Suppressor macrophage treated with lipopolysaccharide for 1 hour (primary cell): ENCODE measurements at places on chromosomes 7 and 10.
A peak's percentile ranks its signal among the peaks of the same experiment; 100 is the strongest.

GRCh38 chr7:139829775-139830117 is 682 bp downstream of the TBXAS1 start:
- DNase-seq: peak; percentile 41

DNA sequence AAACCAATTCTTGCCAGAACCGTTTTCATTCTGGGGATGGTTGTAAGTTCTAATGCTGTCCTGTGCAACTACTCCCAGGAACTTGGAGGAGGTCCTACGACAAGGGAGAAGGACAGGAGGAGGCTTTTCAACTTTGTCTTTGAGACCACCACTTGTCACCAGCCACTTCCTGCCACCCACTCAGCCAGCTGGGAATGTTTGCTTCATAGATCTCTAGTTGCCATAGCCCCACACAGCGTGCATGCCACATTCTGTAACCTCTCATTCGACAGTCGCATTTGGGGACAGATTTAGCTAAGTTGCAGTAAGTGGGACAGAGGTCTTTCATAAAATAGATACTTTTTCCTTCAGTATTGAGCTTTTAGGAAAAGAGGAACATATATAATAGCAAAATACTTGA is 78.0 kb downstream of the TAF3 start:
- DNase-seq: no peak

DNA sequence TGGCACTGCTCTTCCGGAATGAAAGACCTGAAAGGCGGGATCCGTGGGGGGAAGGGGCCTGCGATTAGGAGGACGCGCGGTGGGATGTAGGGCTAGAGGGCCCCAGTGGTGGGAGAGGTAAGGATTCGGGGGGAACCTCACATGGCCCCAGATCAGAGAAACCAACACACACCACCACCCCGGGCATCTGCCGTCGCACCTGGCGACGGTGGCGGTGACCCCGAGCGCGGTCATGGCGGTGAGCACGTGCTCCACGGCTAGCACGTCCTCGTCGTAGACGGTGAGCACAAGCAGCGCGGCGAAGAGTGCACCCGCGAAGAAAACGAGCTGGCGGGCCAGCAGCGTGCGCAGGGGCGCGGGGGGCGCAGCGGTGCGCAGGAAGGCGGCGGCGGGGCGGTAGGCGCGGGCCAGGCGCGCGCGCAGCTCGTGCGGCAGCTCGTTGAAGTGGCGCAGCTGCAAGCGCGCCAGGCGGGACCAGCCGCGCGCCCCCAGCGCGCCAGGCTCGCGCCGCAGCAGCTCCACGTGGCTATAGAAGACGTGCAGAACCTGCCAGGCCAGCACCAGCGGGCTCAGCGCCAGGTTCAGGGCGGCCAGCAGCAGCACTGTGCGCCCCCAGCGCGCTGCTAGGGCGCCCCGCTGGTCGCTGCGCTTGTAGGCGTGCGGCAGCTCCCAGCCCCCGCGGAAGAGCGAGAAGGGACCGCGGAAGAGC is 5.7 kb downstream of the ATG9B start:
- DNase-seq: peak; percentile 39

GRCh38 chr7:16951483-16952080 is 69.8 kb upstream of the AGR3 start:
- no peak for DNase-seq

DNA sequence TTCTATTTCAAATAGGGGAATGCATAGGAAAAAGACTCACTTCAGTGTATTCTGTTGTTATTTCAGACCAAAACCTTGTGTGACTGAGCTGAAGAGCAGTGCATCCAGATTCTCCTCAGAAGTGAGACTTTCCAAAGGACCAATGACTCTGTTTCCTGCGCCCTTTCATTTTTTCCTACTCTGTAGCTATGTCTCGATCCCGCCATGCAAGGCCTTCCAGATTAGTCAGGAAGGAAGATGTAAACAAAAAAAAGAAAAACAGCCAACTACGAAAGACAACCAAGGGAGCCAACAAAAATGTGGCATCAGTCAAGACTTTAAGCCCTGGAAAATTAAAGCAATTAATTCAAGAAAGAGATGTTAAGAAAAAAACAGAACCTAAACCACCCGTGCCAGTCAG is 12.0 kb downstream of the TET1 start:
- no peak for DNase-seq

GRCh38 chr10:131979821-131980270 is 1.9 kb downstream of the BNIP3 start:
- DNase-seq: peak; percentile 36

DNA sequence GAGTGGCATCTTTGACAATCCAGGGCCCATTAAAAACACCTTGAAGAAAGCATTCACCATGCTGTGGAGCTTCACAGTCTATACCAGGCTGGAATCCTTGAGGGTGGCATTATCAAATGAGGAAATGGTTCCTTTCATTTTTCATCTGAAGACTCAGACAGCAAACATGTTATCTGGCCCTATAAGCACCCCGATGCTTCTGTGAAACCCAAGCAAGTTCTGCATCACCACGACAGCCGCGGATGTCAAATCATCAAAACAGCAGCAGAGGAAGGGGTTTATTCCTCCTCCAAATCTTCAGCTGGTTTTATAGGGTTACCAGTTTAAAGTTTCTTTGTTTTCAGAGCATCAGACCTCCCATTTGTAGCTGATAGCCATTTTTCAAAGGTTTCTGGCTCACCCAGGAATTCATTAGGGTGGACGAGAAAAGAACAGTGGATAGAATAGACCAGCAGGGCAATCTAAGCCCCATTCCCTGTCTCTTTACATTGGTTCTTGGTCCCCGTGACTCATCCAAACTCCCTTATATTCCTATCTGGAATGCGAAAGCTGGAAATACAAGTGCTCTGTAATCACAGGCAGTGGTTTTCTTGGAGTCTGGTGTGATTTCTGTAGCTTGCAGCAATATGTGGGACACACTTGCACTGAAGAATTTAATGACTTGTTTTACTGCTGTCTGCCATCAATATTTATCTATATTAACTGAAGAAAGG is 217.9 kb downstream of the SKAP2 start:
- DNase-seq: no peak

DNA sequence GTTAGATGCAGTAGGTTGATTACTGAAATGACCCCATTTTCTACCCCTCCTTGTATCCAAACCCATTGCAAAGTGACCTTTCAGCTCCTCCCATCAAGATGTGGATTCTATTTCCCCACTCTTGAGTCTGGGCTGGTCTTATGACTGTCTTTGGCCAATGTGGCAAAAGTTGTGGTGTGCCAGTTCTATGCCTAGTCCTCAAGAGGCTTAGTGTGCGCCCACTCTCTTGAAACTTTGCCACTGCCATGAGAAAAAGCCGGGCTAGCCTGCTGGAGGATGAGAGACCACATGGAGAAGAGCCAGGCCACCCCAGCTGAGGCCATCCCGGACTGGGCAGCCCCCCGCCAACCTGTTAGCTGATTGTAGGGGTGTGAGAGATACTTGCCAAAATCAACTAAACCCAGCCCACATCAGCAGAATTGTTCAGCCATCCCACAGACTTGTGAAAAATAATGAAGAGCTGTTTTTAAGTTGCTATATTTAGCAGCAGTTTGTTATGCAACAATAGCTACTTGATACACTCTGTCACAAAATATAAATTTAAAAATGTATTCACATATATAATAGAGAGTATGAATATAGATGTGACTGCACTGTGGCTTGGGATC is 131.0 kb upstream of the PALS2 start:
- DNase-seq: no peak

- no peak for DNase-seq
Measured at GRCh38 chr7:52482076-52482475, 553.4 kb upstream of the POM121L12 start.

GRCh38 chr10:125125951-125126735 is 34.2 kb downstream of the CTBP2 start:
- no peak for DNase-seq

DNA sequence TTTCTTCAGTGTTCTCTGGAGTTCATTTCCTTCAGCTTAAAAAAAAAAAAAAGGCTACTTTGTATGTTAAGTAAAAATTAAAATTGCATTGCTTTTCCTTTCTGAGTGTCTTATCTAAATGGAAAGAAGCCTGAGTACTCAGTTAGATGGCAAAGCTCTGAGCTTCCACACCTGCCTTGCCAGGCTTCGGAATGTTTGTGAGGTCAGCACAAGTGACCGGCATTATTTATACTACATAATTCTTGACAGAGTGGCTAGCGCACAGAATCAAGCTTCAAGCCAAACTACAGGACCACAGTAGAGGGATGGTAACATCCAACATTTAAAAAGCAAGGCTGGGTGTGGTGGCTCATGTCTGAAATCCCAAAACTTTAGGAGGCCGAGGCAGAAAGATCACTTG is 17.3 kb downstream of the PIP4K2A start:
- no peak for DNase-seq

DNA sequence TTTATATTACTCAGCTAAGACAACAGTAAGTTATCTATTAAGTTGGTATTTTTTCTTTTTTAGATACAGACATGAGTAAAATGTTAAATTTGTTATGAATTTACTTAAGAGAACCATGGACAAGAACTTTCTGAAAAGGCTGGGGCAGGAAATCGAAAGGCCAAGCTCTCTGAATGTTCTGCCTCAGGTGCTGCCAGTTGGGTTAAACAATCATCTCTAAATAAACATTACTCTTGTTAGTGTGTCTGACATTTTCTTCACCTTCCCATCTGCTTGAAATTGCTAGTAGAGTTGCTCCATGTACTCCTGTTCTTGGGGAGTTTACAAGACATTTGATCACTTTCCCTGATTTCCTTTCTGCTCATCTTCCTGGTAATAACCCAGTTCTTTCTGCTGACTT is 87.5 kb downstream of the ANKRD7 start:
- DNase-seq: no peak

GRCh38 chr10:79246606-79247275 is 100.5 kb upstream of the PPIF start:
- peak; percentile 43 for DNase-seq

GRCh38 chr10:117400329-117400728 is 25.1 kb upstream of the PDZD8 start:
- no peak for DNase-seq

DNA sequence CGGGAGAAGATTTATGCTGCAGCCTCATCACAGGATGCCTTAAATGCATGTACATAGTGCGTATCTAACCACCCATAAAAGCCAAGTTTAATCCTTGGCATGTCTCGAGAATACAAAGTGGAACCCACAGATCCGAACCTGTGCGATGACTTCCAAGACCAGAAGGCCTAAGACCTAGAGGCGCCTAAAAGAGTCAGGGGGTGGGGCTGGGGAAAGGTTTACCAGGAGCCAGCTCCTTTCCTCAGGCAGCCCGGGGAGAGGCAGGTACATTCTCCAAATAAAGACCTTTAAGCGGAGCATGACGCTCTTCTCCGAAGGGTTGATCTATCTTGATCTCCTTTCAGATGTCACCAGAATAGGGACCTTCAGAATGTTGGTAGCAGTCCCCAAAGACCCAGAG is 9.7 kb downstream of the SP8 start:
- no peak for DNase-seq

DNA sequence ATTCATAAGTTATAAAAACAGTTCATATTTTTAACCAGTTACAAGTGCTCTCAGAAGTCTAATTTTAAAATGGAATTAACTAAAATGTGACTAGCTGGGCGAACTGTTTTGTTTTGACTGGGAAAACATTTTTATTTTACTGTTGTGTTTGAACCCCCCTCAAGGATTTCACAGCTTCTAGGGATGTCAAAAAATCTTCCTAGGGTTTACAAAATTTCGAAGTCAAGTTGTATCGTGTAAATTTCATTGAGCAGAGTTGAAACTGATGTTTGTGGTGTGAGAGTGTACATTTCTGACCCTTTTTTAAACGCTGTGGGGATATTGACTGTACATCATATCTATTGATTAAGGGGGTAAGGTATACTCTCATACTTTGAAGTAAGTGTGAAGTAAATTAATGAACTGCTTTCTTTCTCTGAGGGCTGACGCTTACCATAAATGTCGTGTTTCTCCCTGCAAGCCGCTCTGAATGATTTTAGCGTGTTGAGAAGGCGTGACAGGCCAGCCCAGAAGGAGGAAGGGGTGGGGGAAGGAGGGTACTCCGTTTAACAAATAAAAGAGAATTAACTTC is 1.8 kb upstream of the SP8 start:
- DNase-seq: no peak

DNA sequence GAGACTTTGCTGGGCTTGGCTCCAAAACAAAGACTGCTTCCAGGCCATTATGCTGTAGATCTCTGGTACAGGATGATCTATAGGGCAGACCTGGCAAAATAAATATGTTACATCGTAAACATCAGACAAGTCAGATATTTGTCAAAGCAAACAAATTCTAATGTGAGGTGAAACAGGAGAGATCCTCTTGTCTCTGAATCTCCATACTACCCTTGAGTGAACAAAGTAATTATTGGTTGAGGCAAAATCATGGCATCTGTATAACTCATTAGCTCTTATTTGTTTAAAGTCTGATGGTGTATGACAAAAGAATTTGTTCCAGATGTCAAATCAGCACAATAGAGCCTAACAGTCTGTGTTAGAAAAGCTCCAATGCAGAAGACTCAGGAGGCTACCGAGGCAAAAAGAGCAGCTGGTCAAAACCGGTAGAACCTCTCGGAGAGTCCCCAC is 1291.5 kb downstream of the TYW1 start:
- no peak for DNase-seq

- DNase-seq: no peak
Measured at GRCh38 chr7:1946773-1947450, 276.8 kb downstream of the ELFN1 start.

GRCh38 chr7:130845581-130846085 is 111.6 kb upstream of the KLF14 start:
- DNase-seq: no peak

- peak; percentile 77 for DNase-seq
Measured at GRCh38 chr7:50206453-50207250, 97.9 kb upstream of the IKZF1 start.

DNA sequence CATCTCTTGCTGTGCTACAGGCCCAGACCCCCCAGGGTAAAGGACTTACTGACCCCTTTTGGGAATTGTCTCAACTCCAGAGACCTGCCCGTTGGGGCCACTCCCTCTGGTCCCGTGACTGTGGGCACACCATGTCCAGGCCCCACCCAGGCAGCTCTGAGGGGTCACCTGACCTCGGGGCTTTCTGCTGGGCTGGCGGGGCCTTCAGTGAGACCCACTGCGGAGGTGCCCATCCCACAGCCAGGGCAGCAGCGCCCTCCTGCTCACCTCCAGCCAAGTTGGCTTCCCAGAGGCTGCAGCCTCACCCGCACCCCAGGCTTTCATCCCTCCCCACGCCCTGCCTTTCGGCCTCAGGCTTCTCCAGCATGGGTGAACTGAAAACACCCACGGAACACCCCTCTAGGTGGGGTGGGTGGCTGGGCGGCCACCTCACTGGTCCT is 147.2 kb downstream of the DNAJB6 start:
- DNase-seq: no peak

DNA sequence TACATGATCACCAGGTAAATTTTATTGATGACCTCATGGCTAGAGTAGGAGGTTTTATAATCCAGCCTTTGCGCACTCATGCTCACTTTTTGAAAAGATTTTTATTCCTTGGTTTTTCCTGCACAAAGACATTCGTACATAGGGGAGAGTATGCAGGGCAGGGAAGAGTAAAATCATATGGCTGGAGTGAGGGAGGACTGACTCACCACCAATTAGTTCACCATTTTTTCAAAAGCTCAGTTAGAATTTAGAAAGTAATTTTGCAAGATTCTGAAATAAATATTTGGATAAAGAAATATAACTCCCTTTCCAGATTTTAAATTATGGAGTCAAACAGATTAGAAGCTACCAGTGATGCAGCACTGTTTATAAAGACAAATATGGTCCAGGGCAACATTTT is 111.9 kb downstream of the SEMA3D start:
- no peak for DNase-seq

GRCh38 chr7:12583922-12584321 is 13.4 kb downstream of the SCIN start:
- DNase-seq: no peak

- DNase-seq: peak; percentile 87
Measured at GRCh38 chr10:69101451-69102095, 13.7 kb downstream of the SRGN start.

GRCh38 chr7:22666732-22667131 is 60.3 kb upstream of the IL6 start:
- peak; percentile 71 for DNase-seq
